ENCODE measurements at places on chromosomes 2 and 18.

DNA sequence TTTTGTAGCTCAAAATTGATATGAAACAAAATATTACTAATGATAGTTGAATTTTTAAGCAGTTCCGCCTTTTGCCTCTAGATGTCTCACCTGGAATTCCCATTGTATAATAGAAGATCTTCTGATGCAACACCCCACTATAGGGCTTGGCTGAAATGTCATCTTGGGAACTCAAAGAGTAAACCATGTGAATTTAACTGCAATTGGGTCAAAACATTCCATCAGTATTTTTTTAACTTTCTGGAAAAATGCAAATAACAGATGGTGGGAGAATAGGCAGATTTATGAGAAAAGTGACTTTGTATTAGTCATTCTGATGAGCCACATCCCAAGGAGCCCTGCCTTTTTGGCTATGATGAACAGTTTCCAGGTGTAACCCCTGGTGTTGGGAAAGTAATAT lies 489.9 kb downstream of the NYAP2 start:
- DNase-seq = no peak

DNA sequence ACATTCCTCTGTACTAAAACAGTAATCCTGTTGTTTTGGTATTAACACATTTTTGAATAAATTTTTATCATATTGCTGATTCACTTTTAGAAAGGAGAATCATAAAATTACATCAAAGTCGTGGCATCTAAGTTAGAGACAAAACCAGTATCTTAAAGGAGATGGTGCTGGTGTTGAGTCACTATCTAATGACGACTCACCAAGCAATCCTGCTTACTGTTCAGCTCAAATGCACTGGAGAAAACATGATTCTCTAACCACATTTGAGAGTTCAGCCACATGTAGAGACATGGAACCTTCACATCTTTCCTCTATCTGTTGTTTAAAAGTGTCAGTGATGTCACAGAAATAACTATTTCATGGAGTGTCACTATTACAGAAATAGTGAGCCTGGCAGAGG lies 473.8 kb downstream of the TGIF1 start:
- DNase-seq = no peak

DNA sequence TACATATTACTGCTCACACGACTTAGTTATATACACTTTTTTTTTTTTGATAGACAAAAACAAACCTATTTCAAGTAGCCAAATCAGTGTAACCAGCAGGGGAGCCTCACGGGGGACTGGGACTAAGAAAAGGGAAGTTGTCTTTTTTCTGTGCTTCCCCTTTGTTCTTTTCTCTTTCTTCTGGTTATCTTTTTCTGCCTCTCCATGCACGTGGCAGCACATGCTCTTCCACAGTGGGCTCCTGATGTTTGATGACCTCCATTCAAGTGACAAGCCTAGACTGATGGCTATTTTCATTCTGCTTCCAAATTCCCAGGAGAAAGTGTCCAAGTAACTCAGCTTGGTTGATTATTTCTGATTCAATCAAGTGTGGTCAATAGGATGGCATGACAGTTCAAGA lies 98.2 kb upstream of the STK39 start:
- DNase-seq = no peak

DNA sequence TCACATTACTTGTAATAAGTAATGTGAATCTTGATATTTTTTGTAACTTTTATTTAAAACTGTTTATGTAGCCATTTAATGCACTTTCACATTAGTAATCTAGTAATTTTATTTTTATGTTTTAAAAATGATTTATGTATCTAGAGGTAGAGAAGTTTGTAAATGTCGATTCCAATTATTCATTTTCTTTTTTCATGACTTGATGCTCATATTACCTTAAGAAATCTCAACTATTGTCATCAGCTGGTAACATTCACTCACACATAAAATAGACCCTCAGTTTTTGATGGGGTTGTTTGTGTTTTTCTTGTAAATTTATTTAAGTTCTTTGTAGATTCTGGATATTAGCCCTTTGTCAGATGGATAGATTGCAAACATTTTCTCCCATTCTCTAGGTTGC lies 351.7 kb upstream of the CDH7 start:
- DNase-seq = no peak

DNA sequence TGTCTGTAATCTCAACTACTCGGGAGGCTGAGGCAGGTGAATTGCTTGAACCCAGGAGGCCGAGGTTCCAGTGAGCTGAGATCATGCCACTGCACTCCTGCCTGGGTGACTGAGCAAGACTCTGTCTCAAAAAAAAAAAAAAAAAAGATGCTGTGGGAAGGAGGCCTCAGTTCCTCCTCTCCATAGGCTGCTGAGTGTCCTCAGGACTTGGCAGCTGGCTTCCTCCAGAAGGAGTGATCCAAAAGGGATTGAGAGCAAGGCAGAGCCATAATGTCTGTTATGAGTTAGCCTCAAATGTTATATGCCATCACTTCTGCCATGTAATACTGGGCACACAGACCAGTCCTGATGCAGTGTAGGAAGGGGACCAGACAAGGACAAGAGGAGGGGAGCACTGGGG lies 6.6 kb upstream of the NPC1 start:
- DNase-seq = no peak

GRCh38 chr2:31828891-31829290 lies 181.9 kb downstream of the MEMO1 start:
- no peak for DNase-seq

GRCh38 chr18:6997808-6998207 lies 119.8 kb downstream of the LAMA1 start:
- DNase-seq = no peak

DNA sequence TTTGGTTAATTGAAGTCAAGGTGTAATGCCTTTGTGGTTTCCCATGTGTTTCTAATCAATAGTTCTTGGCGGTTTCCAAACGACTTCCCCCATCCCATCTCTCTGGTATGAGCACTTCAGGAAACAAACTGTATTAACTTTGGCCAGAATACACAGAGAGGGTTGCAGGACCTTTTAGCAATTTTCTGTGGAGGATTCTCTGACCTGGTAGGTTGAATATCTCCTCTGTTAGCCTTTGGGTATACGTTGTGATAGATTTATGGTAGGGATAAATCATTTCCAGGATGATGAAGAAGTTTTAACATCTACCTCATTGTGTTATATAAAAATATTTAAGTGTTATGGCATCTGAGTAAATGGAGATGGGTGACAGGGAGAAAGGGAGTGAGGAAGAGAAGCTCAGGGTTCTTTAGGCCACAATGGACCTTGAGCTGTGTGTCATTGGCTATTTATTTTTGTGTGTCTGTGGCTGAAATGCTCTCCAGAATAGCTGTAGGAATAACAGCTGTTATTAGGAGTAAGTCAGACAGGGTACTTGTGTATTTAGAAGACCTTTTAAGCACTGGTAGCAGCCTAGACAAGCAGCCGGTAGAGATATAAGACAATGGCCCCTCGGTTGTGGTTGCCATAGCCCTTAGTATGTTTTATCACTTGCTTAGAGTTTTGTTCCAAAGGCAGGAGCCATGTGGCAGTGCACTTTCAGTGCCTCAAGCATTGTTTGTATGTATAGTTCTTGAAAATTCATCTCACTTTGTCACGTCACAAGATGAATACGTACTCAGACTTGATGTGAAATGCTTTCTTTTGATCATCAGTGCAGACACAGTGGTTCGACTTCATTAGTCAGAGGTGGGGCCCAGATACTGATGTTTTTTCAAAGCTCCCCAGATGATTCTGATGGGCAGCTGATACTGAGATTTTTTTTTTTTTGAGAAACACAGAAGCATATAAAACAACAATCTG lies 91.1 kb downstream of the FMNL2 start:
- no peak for DNase-seq

GRCh38 chr2:229081411-229081810 lies 189.7 kb downstream of the PID1 start:
- no peak for DNase-seq

- DNase-seq = no peak
Observed at GRCh38 chr2:238285653-238286082, 2.7 kb downstream of the PER2 start.

- DNase-seq = no peak
Observed at GRCh38 chr2:135175177-135175576, 123.1 kb downstream of the RAB3GAP1 start.

DNA sequence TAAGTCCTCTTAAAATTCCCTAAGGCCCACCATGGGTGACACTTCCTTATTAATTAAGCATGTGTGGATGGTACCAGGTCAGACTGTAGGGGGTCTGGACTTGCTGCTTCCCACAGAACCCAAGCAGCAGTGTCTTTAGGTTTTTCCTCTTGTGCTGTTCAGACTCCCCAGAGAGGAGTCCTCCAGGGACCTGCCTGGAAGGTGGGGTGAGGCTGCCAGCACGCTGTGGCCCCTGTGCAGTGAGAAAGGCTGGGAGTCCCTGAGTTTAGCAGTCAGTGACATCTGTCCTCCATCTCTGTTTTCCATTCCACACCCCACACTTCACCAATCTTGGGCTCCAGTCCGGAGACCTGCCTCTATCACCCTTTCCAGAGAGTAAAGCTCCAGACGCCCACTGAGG lies 18.0 kb upstream of the ST3GAL5 start:
- no peak for DNase-seq

DNA sequence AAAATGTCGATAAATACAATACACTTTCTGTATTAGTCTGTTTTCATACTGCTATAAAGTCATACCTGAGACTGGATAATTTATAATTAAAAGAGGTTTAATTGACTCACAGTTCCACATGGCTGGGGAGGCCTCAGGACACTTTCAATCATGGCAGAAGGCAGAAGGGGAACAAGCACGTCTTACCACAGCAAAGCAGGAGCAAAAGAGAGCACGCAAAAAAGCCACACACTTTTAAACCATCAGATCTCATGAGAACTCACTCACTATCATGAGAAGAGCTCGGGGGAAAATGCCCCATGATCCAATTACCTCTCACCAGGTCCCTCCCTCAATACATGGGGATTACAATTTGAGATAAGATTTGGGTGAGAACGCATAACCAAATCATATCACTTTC lies 256.7 kb downstream of the ANAPC1 start:
- no peak for DNase-seq

DNA sequence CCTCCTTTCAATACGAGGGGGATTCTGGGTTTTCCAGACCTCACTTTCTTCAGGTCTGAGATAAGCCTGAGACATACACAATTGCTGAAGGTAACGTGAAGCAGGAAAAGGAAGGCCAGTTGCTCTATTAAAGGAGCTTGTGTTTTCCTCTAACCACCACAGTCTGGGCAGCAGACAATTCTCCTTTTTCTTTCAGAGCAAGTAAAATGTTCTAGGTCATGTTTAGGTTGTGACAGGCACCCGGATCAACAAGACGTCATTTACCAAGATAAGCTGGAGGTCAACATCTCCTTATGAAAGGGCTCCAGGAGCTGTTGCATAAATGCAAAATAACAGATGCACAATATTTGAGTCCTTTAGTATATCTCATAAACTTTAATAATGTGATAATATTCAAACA lies 148.1 kb downstream of the SLC8A1 start:
- no peak for DNase-seq

GRCh38 chr2:15798701-15799431 lies 141.5 kb upstream of the MYCN start:
- no peak for DNase-seq

DNA sequence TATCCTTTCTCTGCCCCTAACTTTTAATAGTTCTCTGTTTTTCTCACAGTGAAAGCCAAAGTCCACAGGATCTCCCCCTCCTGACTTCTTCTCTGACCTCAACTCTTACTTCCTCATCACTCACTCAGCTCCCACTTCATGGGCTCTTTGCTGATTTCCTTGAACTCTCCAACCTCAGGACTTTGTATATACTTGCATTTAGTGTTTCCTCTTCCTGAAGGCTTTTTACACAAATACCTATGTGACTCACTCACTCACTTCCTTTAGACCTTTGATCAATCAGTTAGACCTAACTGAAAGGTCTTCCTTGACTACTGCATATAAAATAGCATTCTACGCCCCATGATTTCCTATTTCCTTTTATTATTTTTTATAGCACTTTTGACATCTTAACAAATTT lies 233.1 kb upstream of the MEX3C start:
- DNase-seq = no peak

DNA sequence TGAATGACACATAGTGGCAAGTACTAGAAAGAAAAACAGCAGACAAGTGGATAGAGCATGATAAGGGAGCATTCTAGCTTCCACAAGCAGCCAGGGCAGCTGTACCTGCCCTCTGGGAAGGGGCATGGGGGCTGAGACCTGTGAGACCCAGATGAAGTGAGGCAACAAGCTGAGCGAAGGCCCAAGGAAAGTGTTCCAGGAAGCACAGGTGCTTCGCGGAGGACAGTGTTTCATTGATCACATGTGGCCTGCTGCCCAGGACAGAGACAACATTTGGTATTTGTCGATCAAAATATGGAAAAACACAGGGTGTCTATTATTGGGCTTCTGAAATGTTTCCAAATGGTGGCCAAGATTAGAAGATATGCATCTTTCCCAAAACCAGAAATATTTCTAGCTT lies 149.1 kb downstream of the ZNF516 start:
- DNase-seq = no peak

GRCh38 chr2:98881153-98881650 lies 54.8 kb downstream of the CRACDL start:
- DNase-seq = no peak

DNA sequence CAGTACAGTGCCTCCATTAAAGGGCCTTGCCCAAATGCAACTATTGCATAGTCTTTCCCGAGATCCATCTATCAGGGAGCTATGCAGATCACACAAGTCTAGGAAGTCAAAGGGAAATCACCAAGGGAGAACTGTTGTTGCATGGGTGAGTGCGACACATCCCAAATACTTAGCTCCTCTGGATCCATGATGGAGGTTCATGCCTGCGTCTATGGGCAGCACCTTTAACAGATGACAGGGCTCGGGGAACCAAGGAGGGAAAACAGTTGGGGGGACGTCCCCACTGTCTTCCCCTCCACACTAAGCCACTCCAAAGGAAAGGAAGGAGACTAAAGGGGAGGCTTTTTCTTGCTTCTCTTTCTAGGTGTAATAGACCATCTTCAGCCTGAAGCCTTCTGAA lies 552.8 kb upstream of the PKDCC start:
- no peak for DNase-seq

DNA sequence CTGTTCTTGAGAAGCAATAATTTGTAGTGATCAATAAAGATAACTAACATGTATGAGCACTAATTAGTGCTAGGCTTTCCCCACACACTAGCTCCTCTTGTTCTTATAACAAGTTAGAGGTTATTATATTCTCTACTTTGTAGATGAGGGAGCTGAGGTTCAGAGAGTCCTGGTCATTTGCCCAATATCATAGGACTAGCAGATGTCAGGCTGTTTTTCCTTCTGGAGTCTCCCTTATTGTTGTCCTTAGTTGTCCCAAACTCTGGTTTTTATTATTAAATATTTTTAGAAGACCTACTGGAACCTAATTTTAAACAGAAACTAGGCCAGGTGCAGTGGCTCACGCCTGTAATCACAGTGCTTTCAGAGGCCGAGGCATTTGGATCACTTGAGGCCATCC lies 16.5 kb upstream of the TTC39C start:
- DNase-seq = no peak

- no peak for DNase-seq
Observed at GRCh38 chr2:75431763-75432162, 129.0 kb downstream of the EVA1A start.

All from activated T-cell treated with anti-CD3 and anti-CD28 coated beads for 48 hours (primary cell).